ENCODE measurements at places on chromosomes 1 and 21.

DNA sequence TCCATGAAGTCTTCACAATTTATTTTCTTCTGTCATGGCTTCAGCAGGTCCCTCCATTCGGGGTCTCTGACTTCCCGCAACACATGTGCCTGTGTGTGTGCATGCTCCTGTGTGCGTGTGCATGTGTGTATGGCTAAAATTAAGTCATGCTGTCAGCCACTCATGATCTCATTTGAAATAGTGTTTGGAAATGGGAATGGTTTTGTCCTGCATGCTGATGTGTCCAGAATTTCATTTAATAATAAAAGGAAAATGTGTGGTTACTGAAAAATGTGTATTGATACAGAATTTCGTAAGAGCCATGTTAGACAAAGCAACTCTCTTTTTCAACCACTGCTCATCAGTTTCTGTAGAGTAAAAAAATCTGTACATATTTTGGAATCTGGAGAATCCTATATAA, 123.8 kb upstream of the PRDX6 start:
- no peak for DNase-seq

DNA sequence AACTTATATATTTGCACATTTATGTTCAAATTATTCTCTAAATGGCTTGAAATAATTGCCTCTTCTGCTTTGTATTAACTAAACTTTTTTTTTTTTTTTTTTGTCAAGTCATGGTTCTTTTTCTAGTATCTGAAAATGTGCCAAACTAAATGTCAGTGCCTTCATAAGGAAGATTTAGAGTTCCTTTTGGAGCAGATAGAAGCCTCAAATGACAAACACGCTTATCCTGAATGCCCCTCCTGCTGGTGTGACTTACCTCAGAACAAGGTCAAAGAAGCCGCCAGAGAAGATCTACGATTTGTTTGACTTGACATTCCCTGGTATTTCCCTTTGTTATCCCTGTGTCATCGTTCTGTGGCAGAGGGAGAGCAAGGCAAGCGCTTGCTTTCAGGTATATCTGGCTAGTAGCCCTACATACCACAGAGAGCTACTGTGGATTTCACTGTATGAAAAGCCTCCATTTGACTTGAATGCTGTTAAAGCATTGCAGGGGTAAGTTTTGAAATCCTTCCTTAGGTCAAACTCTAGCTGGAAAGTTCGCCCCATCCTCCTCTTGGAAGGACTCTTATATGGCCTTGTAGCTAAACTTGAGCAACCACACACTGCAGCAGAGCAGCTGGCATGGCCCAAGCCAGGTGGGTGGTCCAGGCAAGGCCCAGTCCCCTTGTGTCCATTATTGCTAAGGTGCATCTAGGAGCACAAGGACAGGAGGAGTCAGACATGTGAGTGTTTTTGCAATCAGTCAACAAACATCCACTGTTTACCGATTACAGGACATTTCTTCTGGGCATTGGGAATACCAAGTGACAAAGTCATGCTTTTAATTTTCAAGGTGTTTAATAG, 285.4 kb upstream of the USP25 start:
- DNase-seq, result no peak

DNA sequence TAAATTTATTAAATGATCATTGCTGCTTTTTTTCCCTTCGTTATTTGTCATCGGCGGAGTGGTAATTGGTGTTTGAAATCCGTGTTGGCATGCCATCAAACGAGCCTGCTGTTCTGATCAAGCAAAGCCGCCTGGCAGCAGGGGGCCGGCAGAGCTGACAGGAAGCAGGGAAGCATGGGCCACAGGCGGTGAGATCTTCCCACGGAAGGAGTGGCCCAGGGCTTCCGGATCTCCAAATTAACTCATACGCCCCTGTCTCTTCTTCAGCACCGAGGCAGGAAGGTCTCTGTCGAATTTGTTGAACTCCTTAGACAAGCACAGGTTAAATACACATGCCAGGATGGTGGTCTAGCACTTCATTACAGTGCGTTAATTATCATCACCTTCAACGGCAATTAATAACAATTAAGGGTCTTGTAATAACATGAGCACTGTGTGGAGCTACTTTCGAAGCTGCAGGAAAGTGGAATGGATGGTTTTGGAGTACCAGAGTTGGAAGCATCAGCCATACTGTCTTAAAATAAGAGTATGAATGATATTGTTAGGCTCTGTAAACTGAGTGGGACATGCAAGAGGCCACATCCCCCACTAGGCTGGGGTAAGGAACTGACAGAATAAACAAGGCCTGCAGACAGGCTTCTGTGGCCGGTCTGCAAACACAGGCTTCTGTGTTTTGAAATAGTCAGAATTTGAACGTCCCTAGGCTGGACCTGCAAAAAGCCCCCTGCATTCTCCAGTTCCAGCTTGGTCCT, 199.4 kb upstream of the DAB1 start:
- DNase-seq, result no peak

DNA sequence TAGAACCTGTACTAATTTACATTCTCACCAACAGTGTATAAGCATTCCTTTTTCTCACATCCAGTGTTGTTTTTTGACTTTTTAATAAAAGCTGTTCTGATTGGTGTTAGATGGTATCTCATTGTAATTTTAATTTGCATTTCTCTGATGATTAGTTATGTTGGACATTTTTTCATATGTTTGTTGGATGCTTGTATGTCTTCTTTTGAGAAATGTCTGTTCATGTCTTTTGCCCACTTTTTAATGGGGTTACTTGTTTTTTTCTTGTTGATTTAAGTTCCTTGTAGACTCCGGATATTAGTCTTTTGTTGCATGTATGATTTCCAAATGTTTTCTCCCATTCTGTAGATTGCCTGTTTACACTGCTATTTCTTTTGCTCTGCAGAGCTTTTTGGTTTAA, 8.0 kb downstream of the COG2 start:
- DNase-seq, result no peak

DNA sequence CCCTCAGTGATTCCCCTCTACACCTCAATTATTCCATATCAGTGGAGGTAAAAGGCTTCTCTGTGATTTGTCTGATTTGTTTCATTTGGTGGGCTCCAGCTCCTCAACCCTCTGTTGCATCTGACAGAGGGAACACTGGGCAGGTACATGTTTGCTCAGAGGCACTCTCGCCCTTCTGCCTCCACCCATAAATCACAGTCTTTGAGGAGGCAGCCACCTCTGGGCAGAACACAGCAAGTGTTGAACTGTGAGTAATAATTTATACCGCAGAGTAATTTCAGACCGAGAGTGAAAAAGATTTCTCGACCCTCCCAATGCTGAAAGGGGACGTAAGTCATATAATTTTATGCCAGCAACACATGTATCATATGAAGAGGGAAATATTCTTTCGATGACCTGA, 330.1 kb upstream of the PBX1 start:
- no peak for DNase-seq

- no peak for DNase-seq
These were observed 94.4 kb upstream of the KRTAP19-8 start for GRCh38 chr21:31132574-31133242.

DNA sequence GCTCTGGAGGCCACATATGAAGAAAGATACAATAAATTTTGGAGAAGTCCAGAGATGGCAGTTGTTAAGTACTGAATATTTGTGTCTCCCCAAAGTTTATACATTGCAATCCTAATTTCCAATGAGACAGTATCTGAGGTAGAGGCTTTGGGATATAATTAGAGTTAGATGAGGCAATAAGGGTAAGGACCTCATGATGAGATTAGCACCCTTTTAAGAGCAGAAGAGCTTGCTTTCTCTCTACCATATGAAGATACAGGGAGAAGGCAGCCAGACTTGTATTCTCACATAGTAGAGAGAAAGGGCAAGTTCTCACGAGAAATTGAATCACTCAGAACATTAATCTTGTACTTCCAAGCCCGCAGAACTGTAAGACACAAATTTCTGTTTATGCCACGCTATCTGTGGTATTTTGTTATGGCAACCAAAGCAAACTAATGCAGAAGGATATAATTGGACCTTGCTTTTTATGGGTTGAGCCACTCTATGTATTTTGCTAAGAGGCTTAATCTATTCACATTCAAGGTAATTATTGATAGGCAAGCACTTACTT, 430.1 kb downstream of the KCNT2 start:
- no peak for DNase-seq

DNA sequence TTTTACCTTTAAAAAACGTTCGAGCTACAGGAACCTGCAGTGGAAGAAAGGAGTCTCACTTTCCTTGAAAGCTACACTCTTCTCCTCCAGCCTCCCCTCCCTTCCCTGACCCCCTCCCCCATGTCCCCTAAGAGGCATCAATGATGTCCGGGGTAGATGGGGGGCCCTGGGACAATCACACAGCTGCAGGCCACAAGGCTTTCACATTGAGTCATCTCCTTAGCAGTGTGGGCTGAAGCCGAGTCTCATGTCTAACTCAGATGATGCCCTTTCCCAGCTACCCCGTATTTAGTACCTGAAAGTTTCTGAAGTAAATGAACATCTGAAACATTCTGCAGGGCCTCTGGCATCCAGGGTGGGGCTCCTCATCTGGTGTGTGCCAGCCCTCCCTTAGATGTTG, 6.3 kb upstream of the GPR25 start:
- no peak for DNase-seq

DNA sequence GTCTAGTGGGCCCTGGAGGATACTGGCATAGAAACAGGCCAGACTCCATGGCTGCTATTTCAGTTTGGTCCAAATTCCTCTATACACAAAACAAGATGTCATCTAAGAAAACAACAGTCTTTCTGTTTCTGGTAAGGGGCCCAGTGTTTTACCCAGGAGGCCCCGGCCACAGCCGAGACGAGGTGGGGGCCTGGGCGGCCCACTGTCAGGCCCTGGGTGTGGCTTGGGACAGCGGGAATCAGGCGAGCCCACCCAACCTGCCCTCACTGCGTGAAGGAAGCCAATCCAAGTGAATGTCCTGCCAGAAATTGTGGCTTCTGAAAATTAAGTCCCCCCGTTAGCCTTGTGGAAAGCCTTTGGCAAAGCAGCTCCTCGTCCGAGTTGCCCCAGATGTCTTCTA, 31.2 kb upstream of the GPR153 start:
- no peak for DNase-seq

GRCh38 chr1:19921310-19921709, 2.1 kb downstream of the PLA2G2E start:
- DNase-seq, result peak; percentile 90

GRCh38 chr1:154760469-154760933, 109.6 kb downstream of the KCNN3 start:
- peak; percentile 84 for DNase-seq

DNA sequence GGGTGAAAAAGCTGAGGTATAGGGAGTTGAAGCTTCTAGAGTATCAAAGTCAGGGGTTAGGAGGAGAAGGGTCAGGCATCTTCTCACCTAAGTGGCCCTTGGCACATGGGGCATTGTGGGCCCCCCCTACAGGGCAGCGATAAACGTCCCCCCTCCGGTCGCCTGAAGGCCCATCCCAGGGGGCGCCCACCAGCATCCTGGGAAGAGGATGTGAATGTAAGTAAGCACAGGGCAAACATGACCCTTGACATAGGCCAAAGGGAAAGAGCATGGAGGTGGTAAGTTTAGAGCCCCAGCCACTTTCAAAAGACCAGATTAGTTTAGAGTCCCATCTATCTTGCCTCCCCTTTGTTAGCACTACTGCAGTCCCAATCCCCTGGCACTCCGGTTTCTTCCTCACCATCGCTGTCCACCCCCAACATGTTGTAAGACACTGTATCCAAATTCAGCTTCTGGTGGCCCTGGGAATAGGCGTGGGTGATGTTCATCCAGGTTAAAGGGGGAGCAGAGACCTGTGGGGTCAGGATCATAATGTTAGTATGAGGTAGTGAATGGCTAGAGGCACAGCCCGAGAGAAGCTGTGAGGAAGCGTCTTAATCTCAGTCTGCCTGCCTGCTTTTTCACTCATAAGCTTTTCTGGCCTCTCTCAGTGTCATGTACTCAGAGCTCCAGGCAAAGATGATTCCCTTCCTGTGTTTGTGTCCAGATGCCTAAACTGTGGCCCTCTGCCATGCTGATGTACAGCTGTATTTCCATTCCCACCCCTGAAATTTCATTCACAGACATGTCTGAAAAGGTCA, 2.7 kb downstream of the ITGA10 start:
- no peak for DNase-seq

GRCh38 chr1:153397924-153398651, 7.2 kb upstream of the S100A8 start:
- no peak for DNase-seq

DNA sequence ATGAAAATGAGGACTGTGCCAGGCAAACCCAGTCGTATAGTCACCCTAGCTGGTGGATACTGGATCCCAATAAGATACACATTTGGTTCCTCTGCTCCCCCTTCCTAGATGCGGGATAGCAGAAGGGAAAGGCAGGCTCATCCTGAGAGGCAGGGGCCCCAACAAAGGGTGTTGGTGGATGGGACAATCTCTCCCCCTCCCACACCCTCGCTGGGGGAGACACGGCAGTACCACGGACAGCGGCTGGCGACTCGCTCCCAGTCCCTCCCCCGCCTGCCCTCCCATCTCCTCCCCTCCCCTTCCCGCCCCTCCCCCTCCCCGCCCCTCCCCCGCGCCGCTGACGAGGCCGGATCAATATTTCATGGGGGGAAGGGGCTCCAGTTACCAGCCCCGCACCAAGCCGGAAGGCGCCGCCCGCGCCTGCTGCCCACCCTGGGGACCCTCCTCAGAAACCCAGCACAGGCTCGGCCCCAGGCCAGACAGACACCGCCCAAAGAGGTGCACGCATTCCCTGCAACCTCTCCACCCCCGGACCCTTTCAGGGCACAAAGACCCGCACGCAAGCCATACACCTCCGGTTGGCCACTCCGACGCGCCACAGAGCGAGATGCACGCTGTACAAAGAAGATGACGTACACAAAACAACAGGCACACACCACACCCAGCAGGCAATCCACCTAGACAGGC, 11.5 kb downstream of the RIMS3 start:
- DNase-seq, result peak; percentile 12

GRCh38 chr1:47881505-47882442, 115.4 kb downstream of the TRABD2B start:
- DNase-seq, result peak; percentile 35

DNA sequence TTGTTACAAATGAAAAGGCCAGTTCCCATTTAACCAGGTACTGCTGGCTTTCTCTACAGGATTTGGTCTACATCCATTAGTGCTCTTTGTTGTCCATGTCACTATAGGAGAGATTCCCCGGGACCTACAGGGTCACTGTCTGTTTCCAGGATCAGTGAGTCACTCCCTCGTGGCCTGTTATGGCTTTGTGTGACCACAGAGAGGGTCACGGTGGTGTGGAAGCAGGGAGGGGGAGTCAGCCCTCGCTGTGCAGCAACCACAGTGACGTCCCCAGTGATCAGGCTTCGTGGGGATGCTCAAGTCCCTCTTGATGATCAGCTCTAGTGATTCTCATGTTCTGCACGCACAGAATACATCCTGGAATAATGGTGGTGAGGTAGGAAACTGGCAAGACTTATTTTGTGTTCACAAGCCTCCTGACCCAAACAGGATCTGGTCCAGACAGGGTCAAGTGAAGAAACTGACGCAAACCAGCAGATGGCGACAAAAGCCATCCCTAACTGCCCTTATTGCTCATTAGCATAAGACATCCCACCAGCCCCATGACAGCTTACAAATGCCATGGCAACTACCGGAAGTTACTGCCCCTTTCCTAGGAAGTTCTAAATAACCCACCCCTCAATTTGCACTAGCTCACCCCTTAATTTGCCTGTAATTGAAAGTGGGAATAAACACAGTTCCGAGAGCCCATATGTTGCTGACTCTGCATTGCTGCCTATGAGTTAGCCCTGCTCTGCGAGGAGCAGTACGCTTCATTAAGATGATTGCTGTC, 98.5 kb downstream of the DISC1 start:
- peak; percentile 14 for DNase-seq

GRCh38 chr1:225999912-226000337, 782 bp upstream of the SDE2 start:
- DNase-seq, result peak; percentile 39

Measured in NCI-H345 (cell line).